ENCODE measurements at places on chromosomes 4 and X.
A peak's percentile ranks its signal among the peaks of the same experiment; 100 is the strongest.

DNA sequence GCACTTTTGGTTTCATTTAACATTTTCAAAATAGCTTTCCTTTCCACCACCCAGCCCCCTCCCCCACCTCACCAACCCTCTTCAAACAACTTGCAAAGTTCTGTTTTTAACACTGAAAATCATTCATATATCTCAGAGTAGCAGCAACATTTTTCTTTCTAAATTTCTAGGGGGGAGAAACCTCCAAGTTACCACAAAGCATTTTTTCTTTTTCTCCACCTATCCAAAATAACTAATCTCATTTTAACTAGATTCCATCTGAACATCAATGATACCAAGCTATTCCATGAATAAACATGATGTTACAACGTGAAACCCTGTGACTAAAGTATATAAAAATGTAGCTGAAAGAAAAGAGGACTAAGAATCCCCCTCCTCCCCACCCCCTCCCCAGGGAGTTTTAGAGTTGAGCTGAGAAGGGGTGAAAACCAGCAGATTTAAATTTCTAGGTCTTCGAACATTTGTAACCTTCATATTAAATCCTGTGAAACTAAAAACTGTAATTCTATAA lies 5.2 kb downstream of the LDB2 start:
- peaks cover 72% of the 10 kb centered on the region for H3K4me1 ChIP-seq
- H3K27me3 ChIP-seq: peaks cover under 1% of the 10 kb centered on the region
- peak overlapping the region; percentile 68 for H3K4me3 ChIP-seq
- DNase-seq: no peak

DNA sequence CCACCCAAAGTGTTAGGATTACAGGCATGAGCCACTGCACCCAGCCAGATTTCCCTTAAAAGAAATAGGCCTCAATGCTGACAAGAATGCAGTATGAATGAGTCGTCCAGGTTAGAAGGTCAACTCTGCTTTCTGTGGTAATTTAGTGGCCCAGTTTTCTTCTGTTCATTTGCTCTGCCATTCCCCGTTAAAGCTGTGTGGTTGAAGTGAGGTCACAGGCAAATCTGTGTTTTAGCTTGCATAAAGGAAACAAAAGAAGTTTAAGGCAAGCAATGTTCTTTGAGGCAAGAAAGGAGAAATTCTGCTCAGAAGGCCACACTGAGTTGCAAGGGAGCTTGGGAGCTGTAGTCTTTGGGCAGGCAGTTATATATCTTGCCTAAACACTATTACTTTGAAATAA lies 176.8 kb downstream of the LARP7 start:
- no peak overlapping the region for H3K4me3 ChIP-seq
- H3K27ac ChIP-seq: peak overlapping the region; percentile 93
- DNase-seq: no peak
- H3K36me3 ChIP-seq: peaks cover 4% of the 10 kb centered on the region

- peaks cover 18% of the 10 kb centered on the region for H3K27me3 ChIP-seq
- H3K36me3 ChIP-seq: no peaks in the 10 kb centered on the region
Measured at GRCh38 chr4:150063128-150063527, 15.1 kb upstream of the DCLK2 start.

- H3K4me1 ChIP-seq: no peaks in the 10 kb centered on the region
- peaks cover 94% of the 10 kb centered on the region for H3K36me3 ChIP-seq
- no peaks in the 10 kb centered on the region for H3K27me3 ChIP-seq
- DNase-seq: no peak
- no peak overlapping the region for H3K4me3 ChIP-seq
Measured at GRCh38 chr4:67531379-67531962, 13.8 kb downstream of the CENPC start.

- H3K27ac ChIP-seq: no peak overlapping the region
- H3K4me1 ChIP-seq: no peaks in the 10 kb centered on the region
- H3K4me3 ChIP-seq: no peak overlapping the region
- no peak for DNase-seq
Measured at GRCh38 chr4:62898115-62898514, 1511.1 kb downstream of the TECRL start.

- peaks cover 5% of the 10 kb centered on the region for H3K27me3 ChIP-seq
- no peaks in the 10 kb centered on the region for H3K36me3 ChIP-seq
- no peaks in the 10 kb centered on the region for H3K4me1 ChIP-seq
- no peak overlapping the region for H3K27ac ChIP-seq
- no peak overlapping the region for H3K4me3 ChIP-seq
Measured at GRCh38 chrX:135688137-135688536, 25.3 kb upstream of the CT45A1 start.

DNA sequence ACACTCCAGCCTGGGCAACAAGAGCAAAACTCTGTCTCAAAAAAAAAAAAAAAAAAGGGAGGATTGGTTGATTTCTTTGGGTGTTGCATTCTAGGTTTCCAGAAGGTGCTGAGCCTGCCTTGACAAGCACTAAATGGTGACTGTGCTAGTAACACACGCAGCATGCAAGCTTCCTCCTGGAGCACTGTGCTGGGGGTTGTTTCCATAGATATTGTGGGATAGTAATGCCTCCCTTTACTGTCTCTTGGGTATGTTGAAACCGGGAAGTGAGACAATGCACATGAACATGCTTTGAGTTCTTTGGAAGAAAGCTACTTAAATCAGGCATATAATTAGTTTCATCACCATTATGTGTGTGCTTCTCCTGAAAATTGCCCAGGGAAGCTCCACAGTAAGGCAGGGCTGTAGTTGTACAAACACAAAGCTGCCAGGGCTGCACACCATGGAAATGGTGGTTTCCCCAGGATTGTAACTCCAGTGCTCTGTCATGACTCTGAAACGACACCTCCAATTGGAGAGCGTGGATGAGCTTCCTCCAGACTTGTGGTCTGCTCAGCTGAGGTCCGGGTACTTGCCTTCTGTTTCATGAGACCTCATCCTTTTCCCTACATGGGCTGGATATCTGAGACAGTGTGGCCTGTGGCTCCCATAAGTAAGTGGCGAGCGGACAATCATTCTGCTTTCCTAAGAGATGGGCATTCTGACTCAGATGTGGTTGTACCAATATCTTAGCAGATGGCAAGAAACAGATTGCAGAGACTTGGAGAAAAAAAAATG lies 31.5 kb upstream of the STOX2 start:
- H3K27me3 ChIP-seq: no peaks in the 10 kb centered on the region
- H3K4me3 ChIP-seq: no peak overlapping the region
- no peak overlapping the region for H3K27ac ChIP-seq
- peaks cover 15% of the 10 kb centered on the region for H3K4me1 ChIP-seq
- DNase-seq: no peak
- H3K36me3 ChIP-seq: no peaks in the 10 kb centered on the region

GRCh38 chr4:88308587-88308986 lies 24.2 kb upstream of the PPM1K start:
- DNase-seq: no peak
- peaks cover 19% of the 10 kb centered on the region for H3K27me3 ChIP-seq
- no peaks in the 10 kb centered on the region for H3K4me1 ChIP-seq
- no peaks in the 10 kb centered on the region for H3K36me3 ChIP-seq
- H3K4me3 ChIP-seq: no peak overlapping the region

- H3K27me3 ChIP-seq: no peaks in the 10 kb centered on the region
- H3K36me3 ChIP-seq: no peaks in the 10 kb centered on the region
- no peak for DNase-seq
- H3K4me1 ChIP-seq: no peaks in the 10 kb centered on the region
Measured at GRCh38 chrX:66046612-66047235, 6.8 kb upstream of the VSIG4 start.

DNA sequence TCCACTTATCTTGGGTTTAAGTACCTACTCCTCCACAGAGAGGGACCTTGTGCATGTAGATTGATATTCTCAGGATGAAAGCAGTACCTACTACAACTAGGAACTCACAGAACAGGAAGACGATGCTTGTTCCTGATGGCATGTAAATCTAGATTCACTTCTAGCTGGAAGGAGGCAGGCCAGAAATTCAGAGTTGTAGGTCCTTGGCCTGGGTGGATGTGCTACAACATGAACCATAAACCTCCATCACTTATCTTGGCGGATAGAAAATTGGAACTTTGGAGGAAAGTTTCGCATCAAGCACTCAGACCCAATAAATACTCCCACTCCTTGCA lies 9.3 kb upstream of the SMIM20 start:
- no peak overlapping the region for H3K4me3 ChIP-seq
- peaks cover 7% of the 10 kb centered on the region for H3K4me1 ChIP-seq
- no peak for DNase-seq
- no peak overlapping the region for H3K27ac ChIP-seq
- H3K27me3 ChIP-seq: peaks cover 20% of the 10 kb centered on the region

DNA sequence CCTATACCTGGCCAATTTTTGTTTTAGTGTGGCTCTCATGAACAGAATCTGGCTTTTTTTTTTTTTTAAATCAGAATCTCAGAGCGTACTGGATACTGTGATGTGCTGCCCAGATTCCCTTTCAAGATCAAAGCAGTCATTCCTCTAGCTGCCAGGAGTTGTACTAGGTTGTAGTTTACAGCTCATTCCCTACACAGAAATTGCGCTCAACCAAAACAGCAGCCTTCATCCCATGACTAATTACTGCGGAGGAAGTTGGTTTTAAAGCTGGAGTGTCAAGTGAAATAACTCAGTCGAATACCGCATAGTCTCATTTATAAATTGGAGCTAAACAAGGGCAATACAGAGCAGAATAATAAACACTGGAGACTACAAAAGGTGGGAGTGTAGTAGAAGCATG lies 12.2 kb upstream of the TMPRSS11B start:
- H3K27me3 ChIP-seq: no peaks in the 10 kb centered on the region
- no peak overlapping the region for H3K4me3 ChIP-seq
- peak overlapping the region; percentile 56 for H3K27ac ChIP-seq
- peaks cover 24% of the 10 kb centered on the region for H3K4me1 ChIP-seq
- H3K36me3 ChIP-seq: no peaks in the 10 kb centered on the region

GRCh38 chr4:85658766-85659439 lies 184.0 kb downstream of the ARHGAP24 start:
- H3K4me1 ChIP-seq: no peaks in the 10 kb centered on the region
- H3K27me3 ChIP-seq: no peaks in the 10 kb centered on the region
- H3K36me3 ChIP-seq: no peaks in the 10 kb centered on the region

GRCh38 chr4:19945979-19946380 lies 305.7 kb upstream of the SLIT2 start:
- no peaks in the 10 kb centered on the region for H3K27me3 ChIP-seq
- H3K4me1 ChIP-seq: peaks cover 14% of the 10 kb centered on the region
- no peak for DNase-seq
- H3K36me3 ChIP-seq: no peaks in the 10 kb centered on the region
- no peak overlapping the region for H3K4me3 ChIP-seq

DNA sequence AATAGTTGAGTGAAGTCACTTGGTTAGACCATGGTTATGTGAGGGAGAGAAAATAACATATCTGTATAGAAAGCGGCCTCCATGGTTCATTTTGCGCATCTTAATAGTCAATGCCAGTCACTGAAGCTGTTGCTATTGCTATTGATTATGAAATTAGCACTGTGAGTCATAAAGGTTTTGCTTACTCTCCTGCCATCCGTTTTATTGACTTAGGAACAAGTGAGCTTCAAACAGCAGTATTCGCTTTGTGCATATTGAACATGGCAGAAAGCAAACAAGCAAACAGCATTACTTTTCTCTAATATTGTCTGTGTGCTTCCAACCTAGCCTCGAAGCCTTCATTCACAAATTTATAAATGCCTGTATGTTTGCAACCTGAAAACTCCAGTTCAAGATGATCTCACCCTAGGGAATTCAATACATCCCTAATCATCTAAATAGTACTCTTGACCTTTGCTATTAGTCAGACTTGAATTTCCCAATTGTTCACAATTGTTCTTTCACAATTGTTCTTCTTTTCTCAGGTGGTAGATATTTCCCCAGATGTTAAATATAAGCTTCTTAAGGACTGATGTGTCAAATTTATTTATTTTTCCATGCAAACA lies 55.9 kb upstream of the GABRA2 start:
- DNase-seq: no peak
- no peaks in the 10 kb centered on the region for H3K36me3 ChIP-seq
- no peak overlapping the region for H3K4me3 ChIP-seq
- no peak overlapping the region for H3K27ac ChIP-seq

DNA sequence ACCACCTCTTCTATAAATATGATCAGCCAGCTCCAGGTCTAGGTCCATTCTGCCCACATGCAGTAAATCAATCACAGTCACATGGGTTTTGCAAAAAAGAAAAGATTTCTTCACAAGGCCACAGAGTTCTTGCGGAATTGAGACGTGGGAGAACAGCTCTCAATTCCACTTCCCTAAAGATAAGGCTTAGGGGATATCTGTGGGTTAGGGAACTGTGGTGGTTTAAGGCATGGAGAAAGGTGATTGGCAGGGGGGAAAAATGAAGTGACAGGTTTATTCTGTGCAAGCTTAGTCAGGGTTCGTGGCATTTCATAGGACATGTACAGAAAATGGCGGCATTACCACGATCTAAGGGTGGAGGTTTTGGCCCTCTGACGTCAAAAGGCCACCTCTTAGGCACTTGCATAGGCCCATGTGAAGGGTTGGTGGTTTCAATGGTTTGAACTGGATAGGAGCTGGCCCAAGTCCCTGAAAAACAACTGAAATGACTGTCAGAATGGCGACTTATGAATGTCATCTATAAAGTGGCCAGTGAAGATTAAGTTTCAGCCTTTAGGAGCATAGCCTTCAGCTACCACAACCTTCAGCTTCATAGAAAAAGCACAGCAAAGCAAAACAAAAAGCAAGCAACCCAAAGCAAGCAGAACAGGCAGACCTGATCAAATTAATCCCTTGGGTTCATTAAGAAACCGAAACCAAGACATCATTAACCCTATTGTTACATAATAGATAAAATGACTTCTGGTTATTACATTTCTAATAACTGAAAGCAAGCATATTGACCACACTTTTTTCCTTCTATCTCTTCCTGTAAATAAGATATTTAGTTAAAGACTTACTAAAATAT lies 289.8 kb upstream of the SFRP2 start:
- H3K27ac ChIP-seq: no peak overlapping the region
- H3K36me3 ChIP-seq: no peaks in the 10 kb centered on the region
- H3K4me1 ChIP-seq: no peaks in the 10 kb centered on the region
- H3K4me3 ChIP-seq: no peak overlapping the region

DNA sequence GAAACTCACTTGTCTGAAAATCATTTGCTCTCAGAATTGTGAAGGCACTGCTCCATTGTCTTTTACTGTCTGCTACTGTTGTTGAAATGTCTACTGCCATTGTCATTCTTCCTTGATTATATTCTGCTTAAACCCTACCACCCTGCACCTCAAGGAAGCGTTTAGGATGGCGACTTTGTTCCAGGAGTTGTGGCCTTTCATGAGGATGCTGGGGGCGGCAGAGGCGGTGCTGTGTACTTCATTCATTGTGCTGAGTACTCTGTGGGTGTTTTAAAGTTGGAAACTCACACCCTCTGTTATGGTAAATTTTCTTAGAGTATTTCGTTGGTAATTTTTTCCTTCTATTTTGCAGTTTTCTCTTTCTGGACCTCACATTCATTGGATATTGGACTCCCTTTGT lies 258.9 kb downstream of the TENM3 start:
- H3K27ac ChIP-seq: no peak overlapping the region
- H3K4me1 ChIP-seq: peaks cover 23% of the 10 kb centered on the region
- no peaks in the 10 kb centered on the region for H3K27me3 ChIP-seq
- H3K4me3 ChIP-seq: no peak overlapping the region
- H3K36me3 ChIP-seq: peaks cover 15% of the 10 kb centered on the region
- no peak for DNase-seq

DNA sequence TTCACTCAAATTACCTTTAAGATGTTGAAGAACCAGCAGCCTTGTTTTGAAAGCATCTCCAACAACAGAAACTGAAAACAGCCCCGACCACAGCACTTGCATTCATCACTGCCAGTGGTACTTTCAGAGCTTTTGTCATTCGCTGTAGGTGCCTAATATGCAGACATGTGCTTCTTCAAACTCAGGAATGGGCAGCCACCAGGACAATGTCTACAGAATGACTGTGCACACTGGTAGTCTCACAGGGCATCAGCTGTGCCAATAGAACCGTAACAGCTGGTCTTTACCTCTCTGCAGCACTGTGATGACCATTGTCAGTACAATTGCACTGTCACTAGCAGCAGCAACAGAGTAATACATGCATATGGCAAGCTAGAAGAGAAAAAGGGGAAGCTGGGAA lies 1149.7 kb downstream of the STPG2 start:
- no peaks in the 10 kb centered on the region for H3K4me1 ChIP-seq
- peaks cover 8% of the 10 kb centered on the region for H3K27me3 ChIP-seq
- no peak for DNase-seq
